ENCODE measurements at places on chromosomes 3 and 15. TPM values are rescaled to one million over a fixed set of nuclear protein-coding genes. Genes with fewer than 3 reads are reported as not detected.

- DNase-seq, result no peak
Observed at GRCh38 chr15:57033715-57034439, 115.4 kb downstream of the TCF12 start.

GRCh38 chr3:27147215-27147614, 222.0 kb downstream of the NEK10 start:
- DNase-seq, result no peak

- no peak for DNase-seq
Observed at GRCh38 chr3:4849739-4850138, 129.5 kb upstream of the BHLHE40 start.

The CLSTN2 gene
- total RNA-seq, result 2.8 TPM

DNA sequence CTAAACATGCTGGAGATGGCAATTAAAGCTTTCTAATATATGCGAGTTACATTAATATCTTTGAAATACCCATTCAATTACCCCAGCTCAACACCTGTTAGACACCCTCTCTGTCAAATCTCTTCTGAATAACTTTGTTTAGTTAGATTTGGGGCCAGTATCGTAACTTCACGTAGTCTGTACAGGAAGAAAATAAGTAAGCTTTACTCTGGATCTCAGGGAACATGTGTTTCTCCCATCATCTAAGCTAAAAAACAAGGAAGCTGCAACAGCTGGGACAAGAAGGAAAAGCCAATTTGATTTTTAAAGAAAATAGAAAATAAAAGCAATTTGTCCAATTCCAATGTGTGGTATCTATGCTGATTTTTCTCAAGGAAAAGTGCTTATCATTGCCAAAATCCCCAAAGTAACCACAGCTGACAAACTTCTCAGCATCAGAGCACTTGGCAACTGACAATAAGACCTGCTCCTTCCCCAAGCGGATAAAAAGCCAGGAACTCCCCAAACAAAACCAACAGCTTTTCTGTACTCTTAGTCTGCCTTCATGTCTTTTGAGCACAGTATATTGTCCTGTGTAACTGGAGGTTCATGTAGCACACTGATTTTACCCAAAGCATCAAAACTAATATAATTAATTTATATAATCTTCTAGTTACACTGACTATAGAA, 279.1 kb downstream of the ZBTB20 start:
- DNase-seq, result no peak

The TMEM212 gene
- not detected for total RNA-seq

GRCh38 chr15:56490461-56490860, 25.5 kb upstream of the MNS1 start:
- no peak for DNase-seq
